Muscle of back (tissue), 13 donors: ENCODE measurements at places on chromosomes 13 and 19.

GRCh38 chr19:1247748-1248138 is 640 bp upstream of the MIDN start:
- DNase-seq = no peak

DNA sequence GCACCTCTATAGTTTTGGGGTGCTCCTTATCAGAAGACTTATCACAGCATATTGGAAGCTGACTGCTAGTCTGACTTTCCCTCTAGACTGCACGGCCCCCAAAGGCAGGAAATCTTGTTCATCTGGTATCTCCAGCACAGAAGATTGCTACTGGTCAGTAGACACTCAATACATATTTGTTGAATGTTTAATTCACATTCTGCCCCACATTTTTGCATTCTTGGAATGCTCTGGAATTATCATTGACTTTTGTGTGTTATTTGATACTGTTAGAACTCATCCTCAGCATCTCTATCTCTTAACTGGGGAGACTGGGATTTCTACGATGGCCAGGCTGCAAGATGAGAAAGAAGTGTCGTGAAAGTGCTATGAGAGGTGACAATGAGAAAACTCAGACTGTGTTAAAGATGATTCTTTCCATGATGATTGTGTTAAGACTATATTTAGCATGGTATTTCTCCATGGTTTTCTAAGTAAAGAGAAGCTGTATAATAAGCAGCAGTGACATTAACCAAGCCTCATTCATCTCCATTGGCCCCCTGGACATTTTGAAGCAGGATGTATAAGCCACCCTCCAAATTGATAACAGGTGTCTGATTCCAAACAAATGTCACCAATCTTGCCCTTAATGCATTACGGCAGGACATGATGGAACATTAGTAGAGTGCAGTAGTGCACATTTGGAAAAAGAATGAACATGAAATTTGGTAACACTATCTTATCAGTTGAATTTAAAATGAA is 440.9 kb downstream of the RFC3 start:
- DNase-seq = no peak

DNA sequence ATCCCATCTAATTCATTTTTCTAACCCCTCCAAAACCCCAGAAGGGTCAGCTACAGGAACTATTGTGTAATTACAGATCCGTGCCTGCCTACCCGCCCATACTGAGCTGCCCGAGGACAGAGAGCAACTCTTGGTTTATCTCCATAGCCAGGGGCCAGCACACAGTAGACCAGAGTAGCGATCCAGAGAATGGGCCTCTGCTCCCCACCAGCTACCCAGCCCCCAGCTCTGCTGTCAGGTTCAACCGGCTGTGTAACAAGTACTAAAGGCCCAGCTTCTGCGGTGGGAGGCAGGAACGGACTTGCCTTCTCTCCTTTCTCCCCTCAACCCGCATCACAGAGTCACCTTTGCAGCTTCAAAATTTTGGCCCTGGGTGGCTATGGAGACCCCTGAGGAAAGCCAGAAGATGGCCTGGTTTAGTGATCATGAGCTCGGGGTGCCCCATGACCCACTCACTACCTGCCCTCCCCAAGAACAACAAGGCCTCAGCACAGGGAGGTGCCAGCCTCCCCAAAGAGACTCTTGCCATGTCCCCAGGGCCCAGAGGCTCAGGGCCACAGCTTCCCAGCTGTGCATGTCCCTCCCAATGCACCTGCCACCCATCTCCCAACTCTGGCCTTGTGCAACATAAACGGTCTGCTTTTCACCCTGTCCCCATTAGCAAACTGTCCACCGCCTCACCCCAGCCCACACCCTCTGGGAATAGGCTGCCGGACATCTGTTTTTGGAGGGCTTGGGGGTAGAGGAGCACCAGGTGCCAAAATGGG is 5.7 kb downstream of the CALM3 start:
- no peak for DNase-seq

- DNase-seq = no peak
These were observed 983.7 kb downstream of the SLITRK1 start for GRCh38 chr13:82898586-82898985.

DNA sequence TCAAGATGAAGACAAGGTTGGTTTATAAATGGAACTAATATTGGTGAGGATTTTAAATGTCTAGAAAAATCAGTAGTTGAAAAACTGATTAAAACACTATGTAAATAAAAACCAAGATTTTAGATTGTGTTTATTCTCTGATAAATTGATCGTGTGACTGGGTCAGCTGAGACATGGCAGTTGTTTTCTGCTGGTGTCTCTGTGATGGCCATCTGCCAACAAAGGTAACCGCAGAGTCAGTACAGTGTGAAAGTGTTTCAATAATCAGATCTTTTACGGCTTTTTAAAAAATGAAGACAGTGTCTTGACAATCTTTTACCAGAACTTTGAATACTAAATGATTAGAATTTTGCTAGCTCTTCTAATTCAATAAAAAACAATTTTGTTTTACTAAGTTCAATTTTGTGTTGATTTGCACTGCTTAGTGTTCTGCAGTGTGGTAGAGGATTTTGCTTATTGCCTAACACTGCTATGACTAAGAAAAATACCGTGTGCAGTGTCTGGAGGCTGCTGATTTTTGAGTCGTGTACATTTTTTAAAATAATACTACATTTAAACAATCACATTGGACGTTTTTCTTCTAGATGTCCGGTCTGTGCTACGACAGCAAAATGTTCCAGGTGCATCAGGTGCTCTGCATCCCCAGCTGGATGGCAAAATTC is 32.7 kb upstream of the GPR183 start:
- DNase-seq = no peak

GRCh38 chr19:47309038-47309437 is 623 bp upstream of the C5AR1 start:
- DNase-seq = no peak

DNA sequence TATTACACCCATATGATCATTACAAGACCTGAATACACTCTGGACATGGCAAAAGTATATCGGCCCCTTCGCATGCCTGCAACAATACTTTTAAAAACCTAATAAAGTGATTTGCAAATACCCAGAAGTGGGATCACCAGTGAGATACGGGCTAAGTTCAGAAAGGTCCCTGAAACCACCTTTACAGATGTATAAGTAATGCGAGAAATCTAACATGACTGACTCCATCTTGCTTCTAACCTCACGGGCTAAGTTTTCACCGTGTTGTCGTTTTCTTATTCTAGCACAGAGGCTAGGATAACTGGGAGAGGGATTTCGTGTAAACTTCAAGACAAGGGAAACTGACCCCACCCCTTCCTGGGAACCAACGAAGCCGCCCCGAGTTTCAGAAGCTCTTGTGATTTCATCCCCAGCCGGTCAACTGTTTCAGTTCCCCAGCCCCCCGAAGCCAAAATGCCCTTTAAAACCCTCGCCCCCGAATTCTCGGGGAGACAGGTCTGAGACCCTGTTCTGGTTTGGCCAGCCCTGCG is 703 bp downstream of the NEK3 start:
- peak; percentile 83 for DNase-seq

GRCh38 chr19:582497-583197 is 7.0 kb upstream of the HCN2 start:
- no peak for DNase-seq

- no peak for DNase-seq
These were observed 36.7 kb upstream of the DOCK9 start for GRCh38 chr13:99014522-99014921.

GRCh38 chr19:54458648-54459281 is 4.8 kb downstream of the LENG9 start:
- DNase-seq = no peak

GRCh38 chr13:23516190-23516589 is 54.0 kb upstream of the TNFRSF19 start:
- no peak for DNase-seq

DNA sequence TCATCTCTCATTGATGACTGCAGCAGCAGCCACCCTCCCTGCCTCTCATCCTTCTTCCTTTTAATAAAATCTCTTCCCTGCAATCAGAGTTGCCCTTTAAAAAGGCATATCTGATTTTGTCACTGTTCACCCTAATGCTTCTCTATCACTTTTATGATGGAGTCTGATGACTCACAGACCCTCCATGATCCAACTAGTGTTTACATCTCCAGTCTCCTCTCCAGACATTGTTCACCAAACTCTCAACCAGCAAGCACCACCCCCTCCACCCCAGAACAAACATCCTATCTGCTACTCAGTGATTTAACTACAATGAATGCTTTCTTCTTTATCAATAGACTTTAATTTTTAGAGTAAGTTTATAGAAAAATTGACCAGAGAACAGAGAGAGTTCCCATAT is 59.5 kb downstream of the TNFSF11 start:
- no peak for DNase-seq

DNA sequence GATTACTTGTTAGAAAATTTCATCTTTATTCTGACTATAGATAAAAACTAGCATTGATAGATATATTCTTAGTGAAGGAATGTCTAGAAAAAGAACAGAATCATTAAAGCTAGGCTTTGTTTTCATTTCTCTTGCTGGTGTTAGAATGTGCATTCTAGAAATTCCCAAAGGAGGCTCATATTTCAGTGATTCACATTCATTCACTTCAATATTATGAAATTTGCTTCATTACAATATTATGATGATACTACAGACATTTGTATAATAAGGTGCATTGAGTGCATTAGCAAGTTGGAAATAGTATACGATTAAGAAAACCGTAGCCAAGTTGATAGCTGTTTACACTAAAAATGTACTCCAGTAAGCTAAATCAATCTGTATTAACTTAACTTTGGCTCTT is 70.7 kb upstream of the MYCBP2 start:
- DNase-seq = no peak

DNA sequence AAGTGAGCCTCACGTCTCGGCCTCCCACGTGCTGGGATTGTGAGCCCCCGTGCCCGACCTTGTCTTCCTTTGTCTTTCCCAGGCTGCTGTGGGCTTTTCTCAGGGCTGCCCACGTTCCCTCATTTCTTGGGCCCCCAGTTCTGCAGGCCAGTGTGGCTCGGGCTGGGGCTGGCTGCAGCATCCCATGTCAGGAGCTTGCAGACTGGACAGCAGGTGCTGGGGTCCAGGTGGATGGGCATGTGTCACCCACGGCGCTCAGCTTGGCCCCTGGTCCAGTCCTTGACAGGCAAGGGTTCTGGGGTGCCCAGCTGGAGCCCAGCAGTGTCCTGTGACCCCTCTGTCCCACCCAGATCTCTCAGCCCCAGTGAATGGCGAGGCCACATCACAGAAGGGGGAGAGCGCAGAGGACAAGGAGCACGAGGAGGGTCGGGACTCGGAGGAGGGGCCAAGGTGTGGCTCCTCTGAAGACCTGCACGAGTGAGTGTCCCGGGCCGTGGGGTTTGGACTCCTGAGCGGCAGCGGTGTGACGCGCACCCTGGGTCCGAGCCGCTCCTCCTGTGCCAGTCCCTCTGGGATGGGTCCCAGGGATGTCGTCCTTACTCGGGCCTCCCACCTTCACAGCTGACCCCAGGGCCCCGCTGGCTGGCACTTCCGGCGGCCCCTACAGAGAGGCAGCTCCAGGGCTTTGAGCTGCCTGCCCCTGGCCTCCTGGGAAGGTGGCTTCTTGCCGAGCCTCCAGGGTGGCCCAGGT is 17.3 kb downstream of the PLIN4 start:
- no peak for DNase-seq

DNA sequence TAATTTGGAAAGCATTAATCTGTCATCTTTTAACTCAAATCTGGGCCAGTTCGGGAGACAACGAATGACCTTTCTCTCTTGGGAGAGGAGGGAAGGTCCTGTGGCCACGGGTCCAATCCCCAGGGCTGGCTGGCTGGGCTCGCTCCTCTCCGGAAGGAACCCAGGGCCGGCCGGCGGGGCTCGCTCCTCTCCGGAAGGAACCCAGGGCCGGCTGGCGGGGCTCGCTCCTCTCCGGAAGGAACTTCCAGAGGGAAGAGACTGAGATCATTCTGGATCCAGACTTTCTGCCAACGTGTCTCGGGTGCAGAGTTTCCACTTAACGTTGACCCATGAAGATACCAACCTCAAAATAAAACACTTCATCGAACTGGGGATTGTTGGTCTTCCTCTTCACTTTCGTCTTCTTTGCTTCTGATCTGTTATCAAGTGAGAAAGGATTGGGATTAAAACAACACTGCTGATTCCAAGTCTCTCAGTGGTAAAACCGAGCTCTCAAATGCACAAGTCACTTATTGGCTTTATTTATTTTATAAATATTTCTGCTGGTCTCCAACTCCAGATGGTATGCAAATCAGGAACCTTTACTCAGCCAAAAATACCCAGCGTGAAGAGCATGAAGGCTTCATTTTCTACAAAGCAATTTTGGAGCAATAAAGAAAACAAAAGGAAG is 53.3 kb upstream of the C13orf46 start:
- no peak for DNase-seq

DNA sequence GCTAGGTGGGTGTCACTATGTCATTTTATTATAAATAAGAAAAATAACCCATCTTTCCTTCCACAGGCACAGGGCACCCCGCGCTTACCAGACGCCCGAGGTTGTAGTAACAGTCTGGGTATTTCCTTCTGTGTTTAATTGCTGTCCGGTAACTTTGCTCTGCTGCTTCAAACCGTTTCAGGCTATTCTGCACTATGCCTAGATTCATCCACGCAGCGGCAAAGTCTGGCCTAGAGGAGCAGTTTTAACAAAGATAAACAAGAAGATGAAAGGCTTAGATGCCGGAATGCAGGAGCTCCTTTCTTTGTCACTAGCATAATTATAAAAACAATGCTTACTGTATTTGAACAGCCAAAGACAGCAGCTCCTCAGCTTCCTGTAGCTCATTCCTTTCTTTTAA is 36.9 kb upstream of the GGACT start:
- no peak for DNase-seq

DNA sequence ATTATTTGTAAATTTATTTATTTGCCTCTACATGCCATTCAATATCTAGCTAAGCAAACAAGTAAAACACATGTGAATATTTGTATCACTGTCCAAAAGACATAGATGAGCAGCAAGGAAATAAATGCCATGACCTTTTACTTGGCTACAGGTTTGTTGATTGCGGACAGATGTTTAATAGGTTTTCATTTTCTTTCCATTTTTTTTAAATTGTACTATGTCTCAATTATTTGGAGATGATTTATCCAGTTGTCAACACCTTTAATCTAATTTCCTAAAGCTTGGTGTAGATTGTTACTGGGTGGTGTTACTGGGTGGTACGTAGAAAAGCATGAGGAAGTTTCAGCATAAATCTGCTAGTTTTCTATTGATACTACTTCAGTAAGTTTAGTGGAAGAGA is 560.6 kb upstream of the SPRY2 start:
- peak; percentile 70 for DNase-seq

DNA sequence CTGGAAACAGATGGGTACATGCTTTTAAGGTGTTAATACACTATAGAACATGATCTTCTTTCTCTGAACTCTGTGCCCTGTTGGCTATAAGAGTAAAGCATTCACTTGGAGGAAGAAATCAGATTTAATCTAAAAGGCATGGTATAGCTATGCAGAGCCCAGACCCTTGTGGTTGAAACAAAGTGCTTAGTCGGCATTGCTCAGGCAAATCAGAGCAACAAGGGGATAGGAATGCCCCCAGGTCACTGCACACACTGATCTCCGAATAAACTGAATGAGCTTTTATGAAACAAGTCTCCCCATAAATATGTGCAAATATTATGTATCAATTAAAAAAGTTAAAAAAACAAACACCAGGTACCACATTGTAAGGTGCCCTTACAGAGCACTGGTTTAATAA is 52.0 kb upstream of the RGCC start:
- DNase-seq = no peak

GRCh38 chr19:47447470-47448359 is 24.0 kb downstream of the SLC8A2 start:
- DNase-seq = no peak
